ENCODE measurements at places on chromosomes 11 and 22.
A peak's percentile ranks its signal among the peaks of the same experiment; 100 is the strongest.

DNA sequence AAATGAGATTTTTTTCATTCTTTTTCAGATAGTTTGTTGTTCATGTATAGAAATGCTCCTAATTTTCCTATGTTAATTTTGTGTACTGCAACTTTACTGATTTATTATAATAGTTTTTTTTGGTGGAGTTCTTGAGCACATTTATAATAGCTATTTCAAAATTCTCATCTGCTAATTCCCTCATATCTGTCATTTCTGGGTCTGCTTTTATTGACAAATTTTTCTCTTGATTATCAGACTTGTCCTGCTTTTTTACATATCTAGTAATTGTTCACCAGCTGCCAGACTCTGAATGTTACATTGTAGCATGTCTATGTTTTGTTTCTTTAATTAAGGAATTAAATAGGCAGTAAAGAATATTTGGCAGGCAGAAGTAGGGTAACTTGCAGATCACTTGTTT, 60.9 kb upstream of the PARVA start:
- DNase-seq, result no peak

DNA sequence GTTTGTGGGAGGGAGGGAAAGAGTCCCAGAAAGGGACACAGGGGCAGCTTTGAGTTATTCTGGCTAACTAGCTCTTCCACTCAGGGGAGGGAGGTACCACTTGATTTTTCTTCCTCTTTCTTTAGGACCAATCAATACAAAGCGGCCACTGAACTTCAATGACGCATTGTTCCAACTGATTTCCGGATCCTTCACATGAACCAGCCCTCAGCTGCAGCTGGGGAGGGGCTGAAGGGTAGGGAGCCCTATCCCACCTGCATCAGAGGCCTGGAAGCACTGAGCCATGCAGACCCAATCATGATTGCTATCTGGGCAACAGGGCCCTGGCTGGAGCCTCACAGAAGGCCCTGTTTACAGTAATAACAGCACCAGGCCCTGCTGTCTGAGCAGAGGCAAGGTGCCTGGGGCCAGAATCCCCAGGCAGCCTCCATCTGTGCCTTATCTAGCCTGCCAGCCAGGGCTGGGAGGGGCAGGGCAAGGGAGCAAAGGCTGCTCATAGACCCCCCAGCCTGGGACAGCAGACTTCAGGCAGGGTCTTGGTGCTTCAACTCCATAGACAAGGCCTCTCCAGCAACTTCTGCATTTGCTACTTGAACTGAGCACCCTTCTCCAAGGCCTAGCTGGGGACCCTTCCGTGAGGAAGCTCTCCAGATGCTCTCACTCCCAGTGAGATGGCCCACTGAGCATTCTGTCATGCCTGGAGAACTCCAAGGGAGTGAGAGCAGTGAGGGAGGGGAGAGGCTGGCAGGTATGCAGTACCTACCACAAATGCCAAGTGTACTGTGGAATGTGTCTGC, 22.5 kb downstream of the CLPB start:
- no peak for DNase-seq

- no peak for DNase-seq
Measured at GRCh38 chr11:67538306-67538705, 15.1 kb upstream of the CABP2 start.

- DNase-seq, result peak; percentile 45
Measured at GRCh38 chr11:66278363-66279091, 552 bp downstream of the CNIH2 start.

- DNase-seq, result no peak
Measured at GRCh38 chr11:42161886-42162285, 702.4 kb upstream of the LRRC4C start.

DNA sequence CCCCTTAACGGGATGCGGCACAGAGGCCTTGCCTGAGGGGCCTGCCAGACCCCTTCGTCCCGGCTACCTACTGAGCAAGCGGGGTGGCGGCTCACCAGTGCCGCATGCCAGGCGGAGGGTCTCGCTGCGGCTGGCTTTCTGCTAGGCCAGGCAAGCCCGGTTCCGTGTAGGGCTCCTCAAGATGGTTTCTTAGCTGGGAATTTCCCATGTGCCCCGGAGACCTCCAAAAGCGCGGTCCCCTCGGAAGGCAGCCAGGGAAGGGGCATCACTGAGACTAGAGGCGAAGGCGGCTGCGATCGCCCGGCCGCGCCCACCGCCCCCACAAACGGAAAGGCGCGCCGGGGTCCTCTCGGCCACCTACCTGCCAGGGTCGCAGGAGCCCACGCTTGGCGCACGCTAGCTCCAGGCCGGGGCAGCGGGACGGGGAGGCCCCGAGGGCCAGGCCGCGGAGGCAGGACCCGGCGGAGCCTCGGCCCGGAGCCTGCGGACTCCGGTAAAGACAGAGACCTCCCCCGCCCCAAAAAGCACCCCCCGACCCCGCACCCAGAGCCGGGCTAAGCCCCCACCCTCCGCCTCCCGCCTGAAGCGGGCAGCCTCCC, 23.8 kb downstream of the MICAL3 start:
- DNase-seq, result peak; percentile 43

DNA sequence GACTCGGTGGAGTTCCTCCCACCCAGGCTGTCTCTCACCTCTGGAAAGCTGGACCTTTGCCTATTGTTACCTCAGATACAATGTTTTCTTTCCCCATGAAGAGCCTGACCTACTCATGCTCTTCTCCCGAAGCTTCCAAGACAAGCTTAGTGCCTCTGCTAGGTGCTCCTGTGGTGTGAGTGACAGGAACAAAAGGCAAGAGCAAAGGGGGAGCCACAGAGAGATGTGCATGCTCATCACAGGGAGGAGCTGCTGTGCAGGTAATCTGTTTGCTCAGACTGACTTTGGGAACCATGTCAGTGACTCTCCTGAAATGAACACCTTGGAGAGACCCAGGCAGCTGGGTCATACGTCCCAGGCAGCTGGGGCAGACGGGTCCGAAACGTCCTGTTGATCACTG, 53.6 kb upstream of the VSTM5 start:
- no peak for DNase-seq

GRCh38 chr11:504053-504993, 2.7 kb downstream of the RNH1 start:
- no peak for DNase-seq

DNA sequence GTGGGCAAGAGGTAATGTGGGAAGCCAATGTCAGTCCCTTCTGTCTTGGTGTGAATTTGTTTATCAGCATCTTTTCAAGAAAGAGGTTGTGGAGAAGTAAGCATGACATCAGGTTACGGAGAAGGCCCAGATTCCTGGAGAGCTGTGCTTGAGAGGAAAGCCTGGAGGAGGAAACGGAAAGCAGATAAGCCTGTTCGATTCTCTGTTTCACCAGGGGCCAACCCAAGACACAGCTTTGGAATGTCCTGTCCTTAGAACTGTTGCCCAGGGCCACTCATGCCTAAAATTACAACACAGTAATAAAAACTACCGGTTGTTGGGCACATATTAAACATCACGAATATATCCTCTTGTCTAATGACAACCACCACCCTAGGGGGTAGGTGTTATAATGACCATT, 148.5 kb downstream of the NAV2 start:
- no peak for DNase-seq

- no peak for DNase-seq
Measured at GRCh38 chr11:1896923-1897322, 5.2 kb upstream of the PRR33 start.

DNA sequence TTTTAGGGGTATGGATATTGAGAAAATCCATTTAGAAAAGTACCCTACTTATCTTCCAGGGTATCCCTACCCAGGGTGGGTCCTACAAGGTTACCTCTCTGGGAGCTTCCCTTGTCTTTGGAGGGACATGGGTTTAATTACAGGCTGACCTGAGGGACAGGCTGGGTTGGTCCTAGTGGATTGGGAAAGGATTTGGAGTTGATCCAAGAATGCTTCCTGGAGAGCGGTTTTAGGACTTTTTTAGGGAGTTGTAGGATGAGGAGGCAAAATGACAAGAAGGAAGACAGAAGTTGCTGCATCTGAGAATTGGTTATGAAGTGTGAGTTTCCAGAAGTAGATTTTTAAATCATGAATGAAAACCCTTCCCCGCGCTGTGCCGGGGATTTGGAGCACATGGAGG, 61.8 kb upstream of the CRTAM start:
- DNase-seq, result no peak

- no peak for DNase-seq
Measured at GRCh38 chr11:78860720-78861422, 286.2 kb upstream of the NARS2 start.

DNA sequence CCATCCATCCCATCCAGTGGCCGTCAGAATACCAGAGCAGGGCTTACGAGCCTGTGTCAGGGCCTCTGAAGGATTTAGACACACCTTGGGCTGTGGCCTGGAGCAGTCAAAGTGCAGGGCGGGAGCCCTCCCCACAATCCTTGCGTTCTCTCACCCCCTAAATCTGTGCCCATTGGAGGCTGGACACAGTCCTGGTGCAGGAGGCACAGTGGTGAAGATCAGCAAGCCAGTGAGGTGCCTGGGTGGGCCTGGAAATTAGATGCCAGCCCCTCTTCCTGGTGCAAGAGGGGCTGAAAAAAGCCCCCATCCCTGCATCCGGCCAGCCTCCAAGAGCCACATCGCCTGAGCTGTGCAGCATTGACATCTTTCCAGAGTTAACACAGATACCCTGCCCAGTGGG, 1045.8 kb downstream of the TBC1D22A start:
- no peak for DNase-seq

DNA sequence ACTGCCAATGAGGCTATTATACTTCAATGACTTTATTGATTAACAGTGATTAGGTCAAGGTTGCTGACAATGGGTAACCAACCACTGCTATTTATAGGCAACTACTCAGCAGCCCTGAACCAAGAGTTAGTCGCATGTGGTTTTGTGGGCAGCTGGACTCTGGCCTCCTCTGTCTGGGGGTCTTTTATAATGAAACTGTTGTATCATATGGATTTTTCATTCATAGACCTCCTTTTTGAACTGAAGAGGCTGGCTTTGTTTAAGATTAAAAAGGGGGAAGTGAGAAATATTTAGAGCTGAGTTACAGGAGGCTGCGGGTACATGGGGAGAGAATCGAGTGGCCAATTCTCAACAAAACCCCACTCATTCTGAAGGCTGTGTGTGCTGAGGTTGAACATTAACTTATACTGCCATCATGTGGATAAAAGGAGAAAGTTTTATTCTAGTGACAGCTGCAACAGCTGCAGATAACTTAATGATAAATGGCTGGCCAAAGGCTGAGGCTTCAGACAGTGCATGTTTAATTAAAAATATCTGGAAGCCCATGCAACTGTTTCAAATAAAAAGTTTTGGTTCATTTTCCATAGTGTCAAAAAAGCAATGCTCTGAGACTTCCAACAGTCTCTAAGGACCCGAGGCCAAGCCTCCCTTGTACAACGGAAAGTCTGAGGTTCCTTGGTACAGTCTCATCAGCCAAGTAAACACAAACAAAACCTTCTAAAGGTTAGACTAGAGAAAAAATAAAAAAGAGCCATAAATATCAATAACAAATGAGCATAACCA, 682.6 kb downstream of the KCNA4 start:
- no peak for DNase-seq

DNA sequence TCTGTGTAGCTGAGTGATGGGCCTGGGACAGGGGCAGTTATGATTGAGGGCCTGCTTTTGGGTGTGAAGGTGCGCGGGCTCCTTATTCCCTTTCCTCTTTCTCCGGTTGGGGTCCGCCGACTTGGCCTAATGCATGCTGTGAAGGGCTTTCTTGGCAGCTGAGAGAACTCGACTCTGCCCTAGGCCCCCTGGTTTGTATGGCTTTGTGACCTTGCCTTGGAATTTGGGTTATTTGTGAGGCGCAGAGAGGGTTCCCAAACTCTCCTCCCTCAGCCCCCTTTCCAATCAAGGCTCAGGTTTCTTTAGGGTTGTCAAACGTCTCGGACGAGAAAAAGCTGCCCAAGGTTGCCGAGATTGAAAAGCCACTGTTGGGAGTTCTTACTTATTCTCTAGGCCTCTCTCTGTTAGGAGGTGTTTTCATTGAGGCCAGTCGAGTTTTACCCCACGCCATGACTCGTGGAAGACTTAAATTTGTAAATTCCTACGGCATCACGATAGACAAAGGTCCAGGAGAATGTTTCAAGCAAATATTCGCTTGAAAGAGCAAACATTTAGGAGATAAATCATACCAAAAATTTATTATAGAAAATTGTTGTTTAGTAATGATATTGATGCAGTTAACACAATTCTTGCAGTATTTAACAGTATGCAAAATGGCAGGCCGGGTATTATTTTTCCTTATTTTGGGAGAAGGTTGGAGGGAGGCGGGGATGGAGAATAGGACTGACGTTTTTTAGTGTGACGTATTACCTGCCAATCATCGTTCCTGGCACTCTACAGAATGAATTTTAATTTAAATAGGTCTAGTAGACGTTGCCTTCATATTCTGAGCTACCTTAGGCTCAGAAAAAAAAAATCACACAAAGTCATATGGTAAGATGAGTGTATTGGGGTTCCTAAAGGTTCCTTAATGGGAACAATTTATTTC, 689 bp downstream of the PDHX start:
- DNase-seq, result no peak

DNA sequence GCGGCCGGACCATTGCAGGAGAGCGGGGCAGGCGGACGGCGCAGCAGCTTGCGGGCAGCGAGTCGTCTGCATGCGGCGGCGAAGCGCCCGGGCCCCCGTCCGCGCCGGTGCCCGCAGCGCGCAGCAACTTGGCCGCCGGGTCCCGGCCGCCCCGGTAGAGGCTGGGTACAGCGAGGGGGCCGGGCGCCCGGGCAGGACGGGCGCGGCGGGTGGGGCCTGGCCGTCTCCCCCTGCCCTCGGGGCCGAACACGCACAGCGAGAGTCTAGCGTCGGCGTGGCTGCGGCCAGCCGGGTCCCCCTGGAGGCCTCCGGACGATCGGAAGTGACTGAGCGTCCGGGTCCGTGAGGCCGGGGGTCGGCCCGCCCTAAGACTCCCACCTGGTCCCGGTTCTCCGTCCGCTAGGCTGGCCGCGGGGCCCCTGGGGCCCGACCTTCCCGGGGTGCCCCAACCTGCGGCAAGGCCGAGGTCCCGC, 775 bp upstream of the TRABD start:
- no peak for DNase-seq

GRCh38 chr11:128830290-128831173, 36.6 kb downstream of the KCNJ1 start:
- peak; percentile 24 for DNase-seq

DNA sequence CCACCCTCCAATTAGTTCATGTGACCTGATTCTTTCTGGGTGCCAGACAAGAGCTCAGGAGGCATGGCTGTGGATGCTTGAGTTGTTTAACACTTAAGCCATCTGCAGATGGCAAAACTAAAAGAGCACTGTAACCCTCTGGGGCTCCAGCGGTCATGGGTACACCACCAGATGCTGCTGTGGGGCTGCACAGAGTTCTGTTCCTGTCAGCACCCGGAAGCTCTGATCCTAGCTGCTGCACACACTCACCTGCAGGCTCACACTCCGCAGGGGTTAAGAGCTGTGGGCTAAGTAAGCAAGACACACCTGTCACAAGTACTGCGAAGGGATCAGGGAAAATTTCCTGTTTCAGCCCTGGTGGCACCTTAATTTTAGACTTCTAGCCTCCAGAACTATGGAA, 307.8 kb downstream of the C11orf87 start:
- DNase-seq, result no peak

All from activated T-cell treated with anti-CD3 and anti-CD28 coated beads, Interleukin-2, amount 50 U/mL, for 1 hour (primary cell).